A549 treated with CORT108297 at 1 μM for 4 hours (cell line): ENCODE measurements at places on chromosomes 16 and 17. TPM values are rescaled to one million over a fixed set of nuclear protein-coding genes. Genes with fewer than 3 reads are reported as not detected.

SLC13A2 gene
- total RNA-seq, result 0.06 to 0.15 TPM (median 0.12 TPM) in 5 replicates

METRNL gene
- 20.2 to 30.9 TPM (median 29.1 TPM) in 5 replicates for total RNA-seq

ASB16 gene
- 0.04 to 0.08 TPM (median 0.05 TPM) in 3 of 5 replicates, not detected in the others for total RNA-seq

SLC35G3 gene
- total RNA-seq, result not detected in 5 replicates

CCL16 gene
- total RNA-seq, result not detected in 5 replicates

KRTAP1-1 gene
- total RNA-seq, result not detected in 5 replicates

DNASE1L2 gene
- total RNA-seq, result 0.77 to 1.8 TPM (median 1.6 TPM) in 5 replicates

GGT6 gene
- not detected in 5 replicates for total RNA-seq

B9D1 gene
- 39.6 to 50.0 TPM (median 49.4 TPM) in 5 replicates for total RNA-seq

CA10 gene
- not detected in 5 replicates for total RNA-seq
